ENCODE measurements at places on chromosomes 4 and X.
A peak's percentile ranks its signal among the peaks of the same experiment; 100 is the strongest.

DNA sequence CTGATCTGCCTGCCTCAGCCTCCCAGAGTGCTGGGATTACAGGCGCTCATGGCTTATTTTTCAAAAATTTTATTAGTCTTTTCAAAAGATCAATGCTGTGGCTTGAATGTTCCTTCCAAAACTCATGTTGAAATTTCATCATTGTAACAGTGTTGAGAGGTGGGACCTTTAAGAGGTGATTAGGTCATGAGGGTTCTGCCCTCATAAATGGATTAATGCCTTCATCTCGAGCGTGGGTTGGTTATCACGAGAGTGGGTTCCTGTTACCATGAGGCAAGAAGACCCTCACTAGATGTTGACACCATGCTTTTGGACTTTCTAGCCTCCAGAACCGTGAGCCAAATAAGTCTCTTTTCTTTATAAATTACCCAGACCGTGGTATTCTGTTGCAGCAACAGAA is 30.3 kb downstream of the EIF2S3 start:
- no peak for DNase-seq

- DNase-seq: no peak
Measured at GRCh38 chrX:129736491-129736890, 2.3 kb upstream of the XPNPEP2 start.

DNA sequence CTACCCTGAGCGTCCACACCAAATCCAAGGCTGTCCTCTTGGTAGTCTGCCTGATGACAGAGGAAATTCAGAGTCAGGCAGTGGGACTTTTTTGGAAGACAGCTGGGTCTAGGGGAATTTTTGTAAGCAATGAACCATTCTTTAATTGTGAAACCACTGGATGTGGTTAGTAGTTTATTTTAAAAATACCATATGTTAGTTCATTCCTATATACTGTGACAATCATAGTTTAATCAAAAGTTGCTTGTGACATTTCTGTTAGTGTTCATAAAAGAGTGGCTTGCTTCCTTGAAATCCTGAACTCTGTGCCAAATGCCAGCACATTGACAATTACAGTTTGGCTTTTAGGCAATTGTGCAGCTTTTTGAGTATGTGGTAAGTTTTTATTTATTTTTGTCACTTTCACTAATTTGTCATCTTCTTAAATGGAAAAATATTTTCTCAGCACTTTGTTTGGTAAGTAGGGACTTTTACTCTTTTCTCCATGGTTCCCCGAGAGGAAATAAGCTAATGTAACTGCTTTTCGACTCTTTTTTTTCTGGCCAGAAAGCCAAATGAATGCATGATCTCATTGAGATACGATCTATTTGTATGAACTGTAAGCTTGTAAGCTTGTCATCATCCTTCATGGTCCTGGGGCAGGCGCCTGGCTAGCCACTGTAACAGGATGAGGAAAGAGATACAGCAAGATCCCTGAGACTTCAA is 72.6 kb upstream of the SLC4A4 start:
- no peak for DNase-seq

DNA sequence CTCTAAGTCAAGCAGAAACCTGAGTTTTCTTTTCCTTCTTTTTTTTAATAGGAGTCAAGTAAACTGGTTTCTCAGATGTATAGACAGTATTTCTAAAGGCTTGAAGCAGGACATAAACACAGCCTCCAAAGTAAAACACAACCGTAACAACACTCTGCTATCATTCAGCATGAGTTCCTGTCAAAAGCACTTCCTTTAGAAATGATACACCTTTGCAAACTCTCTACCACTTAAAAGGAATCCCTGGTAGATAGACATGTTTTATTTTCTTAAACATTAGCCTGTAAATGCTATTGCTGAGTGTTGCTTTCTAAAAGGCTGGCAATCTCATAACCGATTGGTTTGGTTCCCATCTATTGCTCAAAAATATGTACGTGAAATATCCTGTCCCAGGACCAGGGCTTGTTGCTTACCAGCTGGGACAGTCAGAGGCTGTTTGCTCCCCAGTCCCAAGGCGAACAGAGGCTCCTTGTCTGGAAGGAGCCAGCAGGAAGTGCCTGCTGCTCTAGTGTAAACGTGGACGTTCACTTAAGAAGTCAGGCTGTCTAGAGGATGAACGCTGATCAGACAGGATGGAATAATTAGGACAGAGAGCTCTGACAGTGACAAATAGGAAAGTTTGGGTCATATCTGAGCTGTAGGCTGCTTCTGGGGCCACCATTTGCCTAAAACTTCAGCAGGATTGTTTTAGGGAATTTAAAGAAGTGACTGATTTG is 173.9 kb upstream of the KLF3 start:
- DNase-seq: no peak

DNA sequence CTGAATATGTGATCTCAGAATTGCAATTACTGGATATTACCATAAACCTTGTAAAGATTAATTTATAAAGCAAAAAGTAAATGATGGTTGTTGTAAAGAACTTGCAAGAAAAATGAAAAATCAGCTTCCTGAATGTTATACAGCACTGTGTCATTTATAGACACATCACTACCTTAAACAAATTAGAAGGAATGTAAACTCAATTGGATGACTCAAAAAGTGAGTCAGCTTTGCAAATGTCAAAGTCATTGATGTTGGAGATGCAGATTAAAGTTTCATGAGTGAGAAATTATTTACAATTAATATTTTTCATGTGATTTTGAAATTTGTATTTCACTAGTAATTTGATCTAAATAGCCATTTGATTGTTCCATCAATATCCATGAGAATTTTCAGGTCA is 193.2 kb downstream of the RAPGEF2 start:
- DNase-seq: no peak

DNA sequence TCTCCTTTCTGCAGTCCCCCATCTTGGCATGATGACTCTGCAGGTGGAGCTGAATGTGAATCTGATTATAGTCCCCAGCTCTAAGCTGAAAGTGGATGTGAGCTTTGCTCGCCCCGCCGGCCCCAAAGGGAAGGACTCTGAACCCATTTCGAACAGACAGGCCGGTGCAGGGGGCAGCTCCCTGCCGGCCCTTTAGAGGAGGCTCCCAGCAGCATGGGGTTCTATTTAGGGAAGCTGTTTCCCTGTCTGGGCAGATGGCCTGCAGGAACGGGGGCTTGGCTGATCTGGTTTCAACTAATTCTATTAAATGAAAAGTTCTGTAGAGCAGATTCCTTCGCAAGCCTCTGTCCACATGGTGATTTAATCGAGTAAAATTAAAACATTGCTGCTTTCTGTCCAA is 104.8 kb upstream of the MSX1 start:
- DNase-seq: no peak

DNA sequence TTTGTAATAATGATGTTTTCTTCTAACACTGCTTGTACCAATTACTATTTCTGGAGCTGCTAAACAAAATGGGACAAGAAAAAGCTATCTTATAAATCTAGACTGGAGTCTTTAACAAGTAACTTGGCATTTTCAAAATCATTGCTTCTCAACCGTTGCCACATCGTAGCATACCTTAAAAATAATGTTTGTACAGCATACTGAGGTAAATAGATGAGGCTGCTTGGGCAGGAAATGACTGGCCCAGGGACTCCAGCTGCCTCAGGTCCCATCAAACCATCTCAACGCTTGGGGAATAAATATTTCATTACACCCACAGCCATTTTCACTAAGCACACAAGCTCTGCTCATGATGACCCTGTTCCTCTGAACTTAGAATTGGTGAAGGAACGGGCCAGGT is 115.1 kb downstream of the SPANXA1 start:
- no peak for DNase-seq

DNA sequence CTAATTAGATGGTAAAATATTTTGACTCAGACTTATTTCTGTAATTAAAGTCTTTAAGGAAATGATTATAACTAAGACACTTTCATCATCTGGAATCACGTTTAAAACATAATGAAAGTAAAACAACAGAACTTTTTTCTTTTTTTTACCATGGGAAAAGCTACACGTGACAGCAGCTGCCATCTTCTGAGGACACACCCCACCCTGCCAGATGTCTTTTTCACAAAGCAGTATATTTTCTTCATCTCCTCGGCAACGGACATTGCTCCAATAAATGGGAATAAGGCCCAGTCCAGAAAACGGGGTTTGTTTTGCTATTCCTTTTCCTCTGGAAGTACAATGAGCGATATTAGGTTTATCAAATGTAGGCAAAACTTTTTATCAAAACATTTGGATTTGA is 17.5 kb downstream of the PRSS12 start:
- DNase-seq: no peak

DNA sequence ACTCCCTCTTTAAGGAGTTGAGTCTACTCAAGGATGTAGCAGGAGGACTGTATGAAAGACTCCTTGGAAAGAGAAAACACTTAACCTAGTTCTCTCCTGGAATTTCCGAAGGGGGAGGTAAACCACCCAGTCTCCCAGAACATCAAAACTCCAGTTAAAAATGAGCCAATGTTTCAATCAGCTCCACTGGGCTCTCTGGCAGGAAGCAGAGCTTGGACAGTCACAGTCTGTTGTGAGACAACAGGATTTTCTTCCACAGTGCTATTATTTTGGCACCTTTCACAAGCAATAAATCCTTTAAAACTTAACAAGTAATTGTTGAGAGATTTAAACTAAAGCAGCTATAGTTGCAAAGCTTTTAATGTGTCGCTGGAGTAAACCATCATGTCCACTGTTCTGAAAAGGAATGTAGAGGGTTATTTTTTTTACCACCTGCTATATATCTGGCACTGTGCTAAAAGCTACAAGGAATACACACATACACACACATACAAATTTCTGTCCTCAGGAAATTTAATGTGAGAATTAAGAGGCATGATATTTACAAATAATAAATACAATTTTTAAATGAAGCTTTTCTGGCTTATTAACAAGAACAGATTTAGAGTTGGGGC is 229.2 kb upstream of the INTU start:
- DNase-seq: no peak

DNA sequence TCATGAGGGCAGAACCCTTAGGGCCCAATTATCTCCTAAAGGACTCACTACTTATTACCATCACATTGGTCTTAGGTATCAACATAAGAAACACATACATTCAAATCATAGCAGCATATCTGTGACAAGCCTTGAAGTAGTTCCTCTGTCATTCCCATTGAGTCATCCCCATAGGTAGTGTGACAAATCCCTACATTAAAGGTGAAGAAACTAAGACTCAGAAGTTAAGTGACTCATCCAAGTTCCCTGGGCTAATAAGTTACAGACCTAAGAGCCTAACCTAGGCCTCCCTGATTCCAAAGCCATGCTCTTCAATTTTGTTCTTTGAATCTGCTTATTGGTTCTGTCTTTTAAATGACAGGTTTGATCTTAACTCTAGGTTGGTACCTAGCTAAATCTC is 58.2 kb downstream of the CD38 start:
- no peak for DNase-seq

DNA sequence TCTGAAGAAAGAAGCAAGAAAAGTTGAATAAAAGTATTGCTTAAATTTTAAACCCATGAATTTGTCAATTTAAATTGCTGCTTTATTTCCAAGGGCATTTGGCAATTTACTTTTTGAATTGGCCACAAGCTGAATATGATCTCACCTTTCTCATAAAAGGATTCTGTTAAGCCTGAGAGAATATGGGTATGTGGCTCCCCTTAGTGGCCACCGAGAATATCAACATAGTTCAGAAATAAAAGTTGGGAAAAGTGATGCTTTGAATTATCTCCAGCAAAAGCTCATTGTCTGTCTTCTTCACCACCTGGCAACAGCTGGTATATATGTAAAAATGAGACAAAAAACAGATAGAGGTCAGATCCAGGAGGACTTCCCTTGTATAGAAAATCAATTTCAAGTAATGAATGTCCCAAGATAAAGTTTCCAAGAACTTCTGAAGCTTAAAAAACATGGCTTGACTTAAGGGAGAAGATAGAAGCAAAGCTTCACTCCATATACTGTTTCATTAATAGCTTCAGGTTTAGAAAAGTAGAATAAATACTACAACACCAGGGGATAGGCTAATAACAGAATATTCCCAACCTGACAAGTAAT is 290.7 kb upstream of the FAM241A start:
- no peak for DNase-seq

DNA sequence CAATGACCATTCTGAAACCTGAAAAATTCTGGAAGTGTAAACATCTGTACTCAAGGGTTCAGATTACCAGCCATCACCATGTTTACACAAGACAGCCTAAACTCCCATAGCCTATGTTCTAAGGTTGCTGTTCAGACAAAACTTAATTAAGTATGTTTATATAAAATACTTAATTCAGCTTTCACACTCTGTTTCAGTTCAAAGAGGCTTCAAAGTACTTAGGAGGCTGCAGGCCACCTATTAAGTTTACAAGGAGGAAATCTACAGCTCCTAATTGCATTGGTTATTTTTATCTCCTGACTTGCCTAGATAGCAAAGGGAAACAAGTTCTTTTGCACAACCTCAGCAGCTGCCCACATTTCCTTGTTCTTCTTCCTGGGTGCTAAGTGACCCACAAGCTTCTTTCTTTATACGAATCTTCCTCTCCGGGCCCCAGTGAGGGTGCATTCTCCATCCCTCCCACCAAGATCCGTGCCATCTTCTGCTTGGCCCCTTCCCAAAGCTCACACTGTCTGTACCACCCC is 2.0 kb downstream of the GAK start:
- DNase-seq: no peak

- DNase-seq: no peak
Measured at GRCh38 chr4:153790962-153791551, 2.2 kb upstream of the SFRP2 start.

- DNase-seq: no peak
Measured at GRCh38 chrX:15939737-15940136, 85.1 kb upstream of the AP1S2 start.

- DNase-seq: peak; percentile 0
Measured at GRCh38 chrX:84046403-84046984, 141.5 kb downstream of the RPS6KA6 start.

DNA sequence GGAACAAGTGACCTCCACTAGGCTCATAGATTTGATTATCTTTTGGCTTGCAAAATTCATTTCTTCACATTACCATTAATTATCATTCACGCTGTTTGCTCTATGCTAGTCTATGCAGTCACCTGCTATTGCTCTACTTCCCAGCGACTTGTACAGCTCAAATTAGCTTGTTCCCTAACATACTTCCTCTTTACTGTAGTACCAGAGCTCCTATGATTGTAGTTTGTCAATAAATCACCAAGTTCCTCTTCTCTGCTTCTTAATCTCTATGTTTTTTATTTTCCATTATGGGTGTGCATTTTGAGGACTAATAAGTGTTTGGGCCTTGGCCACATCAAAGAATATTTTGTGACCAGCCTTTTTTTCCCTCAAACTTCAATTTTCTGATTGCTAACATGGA is 6.2 kb upstream of the GSPT2 start:
- DNase-seq: no peak

GRCh38 chr4:152052451-152053057 is 291.7 kb upstream of the GATB start:
- no peak for DNase-seq

Data from naive B cell (primary cell).